T-helper 22 cell (primary cell): ENCODE measurements at places on chromosomes 12 and 14.

GRCh38 chr14:85483037-85483436 is 46.9 kb upstream of the FLRT2 start:
- DNase-seq = no peak

DNA sequence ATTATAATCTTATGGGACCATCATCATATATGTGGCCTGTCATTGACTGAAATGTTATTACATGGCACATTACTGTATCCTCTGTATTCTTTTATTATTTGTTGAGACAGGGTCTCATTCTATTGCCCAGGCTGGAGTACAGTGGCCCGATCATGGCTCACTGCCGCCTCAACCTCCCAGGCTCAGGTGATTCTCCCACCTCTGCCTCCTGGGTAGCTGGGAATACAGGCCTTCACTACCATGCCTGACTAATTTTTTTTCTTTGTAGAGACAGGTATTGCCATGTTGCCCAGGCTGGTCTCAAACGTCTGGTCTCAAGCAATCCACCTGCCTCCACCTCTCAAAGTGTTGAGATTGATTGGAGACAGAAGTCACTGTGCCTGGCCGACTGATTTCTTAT is 153.2 kb downstream of the RASSF9 start:
- no peak for DNase-seq

DNA sequence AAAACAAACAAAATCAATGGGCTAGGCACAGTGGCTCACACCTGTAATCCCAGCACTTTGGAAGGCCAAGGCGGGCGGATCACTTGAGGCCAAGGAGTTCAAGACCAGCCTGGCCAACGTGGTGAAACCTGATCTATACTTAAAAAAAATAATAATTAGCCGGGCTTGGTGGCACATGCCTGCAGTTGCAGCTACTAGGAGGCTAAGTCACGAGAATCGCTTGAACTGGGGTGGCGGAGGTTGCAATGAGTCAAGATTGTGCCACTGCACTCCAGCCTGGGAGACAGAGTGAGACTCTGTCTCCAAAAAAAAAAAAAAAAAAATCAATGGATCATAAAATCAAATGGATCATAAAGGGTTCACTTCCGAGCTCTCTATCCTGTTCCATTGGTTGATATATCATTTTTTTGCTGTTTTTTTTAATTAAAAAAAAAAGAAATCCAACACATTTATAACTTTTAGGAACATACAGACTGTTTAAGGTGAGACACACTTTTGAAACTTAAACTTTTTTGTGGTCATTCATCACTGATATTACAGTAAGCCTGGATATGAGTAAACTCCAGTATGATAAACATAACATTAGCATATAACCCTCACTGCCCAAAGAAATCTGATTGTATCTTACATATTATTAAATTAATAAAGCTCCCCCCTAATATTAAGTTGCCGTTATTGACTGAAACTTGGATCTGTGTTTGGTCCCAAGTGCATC is 22.1 kb downstream of the MOK start:
- no peak for DNase-seq

DNA sequence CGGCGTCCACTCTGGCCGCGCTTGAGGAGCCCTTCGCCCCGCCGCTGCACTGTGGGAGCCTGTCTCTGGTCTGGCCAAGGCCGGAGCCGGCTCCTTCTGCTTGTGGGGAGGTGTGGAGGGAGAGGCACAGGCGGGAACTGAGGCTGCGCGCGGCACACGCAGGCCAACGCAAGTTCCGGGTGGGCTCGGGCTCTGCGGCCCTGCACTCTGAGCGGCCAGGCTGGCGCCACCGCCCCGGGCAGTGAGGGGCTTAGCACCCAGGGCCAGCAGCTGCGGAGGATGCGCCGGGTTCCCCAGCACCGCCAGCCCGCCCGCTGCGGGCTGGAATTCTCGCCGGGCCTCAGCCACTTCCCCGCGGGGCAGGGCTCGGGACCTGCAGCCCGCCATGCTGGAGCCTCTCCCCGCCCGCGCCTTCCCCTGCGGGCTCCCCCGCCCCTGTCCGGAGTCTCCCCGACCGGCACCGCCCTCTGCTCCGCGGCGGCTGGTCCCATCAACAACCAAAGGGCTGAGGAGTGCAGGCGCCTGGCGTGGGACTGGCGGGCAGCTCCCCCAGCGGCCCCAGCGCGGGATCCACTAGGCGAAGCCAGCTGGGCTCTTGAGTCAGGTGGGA is 921.2 kb upstream of the FOXG1 start:
- no peak for DNase-seq

- no peak for DNase-seq
Observed at GRCh38 chr14:75829316-75829715, 152.5 kb downstream of the TGFB3 start.
